ENCODE measurements at places on chromosomes 1 and 21. TPM values are rescaled to one million over a fixed set of nuclear protein-coding genes. Genes with fewer than 3 reads are reported as not detected.
A peak's percentile ranks its signal among the peaks of the same experiment; 100 is the strongest.

- DNase-seq: no peak
These were observed 26.3 kb downstream of the PCSK9 start for GRCh38 chr1:55065648-55066047.

GRCh38 chr1:219330669-219331068 is 157.0 kb downstream of the LYPLAL1 start:
- DNase-seq: no peak

GRCh38 chr1:156502391-156502893 is 1.9 kb upstream of the MEF2D start:
- no peak for DNase-seq

GRCh38 chr1:232209357-232209756 is 420.6 kb downstream of the SIPA1L2 start:
- no peak for DNase-seq

DNA sequence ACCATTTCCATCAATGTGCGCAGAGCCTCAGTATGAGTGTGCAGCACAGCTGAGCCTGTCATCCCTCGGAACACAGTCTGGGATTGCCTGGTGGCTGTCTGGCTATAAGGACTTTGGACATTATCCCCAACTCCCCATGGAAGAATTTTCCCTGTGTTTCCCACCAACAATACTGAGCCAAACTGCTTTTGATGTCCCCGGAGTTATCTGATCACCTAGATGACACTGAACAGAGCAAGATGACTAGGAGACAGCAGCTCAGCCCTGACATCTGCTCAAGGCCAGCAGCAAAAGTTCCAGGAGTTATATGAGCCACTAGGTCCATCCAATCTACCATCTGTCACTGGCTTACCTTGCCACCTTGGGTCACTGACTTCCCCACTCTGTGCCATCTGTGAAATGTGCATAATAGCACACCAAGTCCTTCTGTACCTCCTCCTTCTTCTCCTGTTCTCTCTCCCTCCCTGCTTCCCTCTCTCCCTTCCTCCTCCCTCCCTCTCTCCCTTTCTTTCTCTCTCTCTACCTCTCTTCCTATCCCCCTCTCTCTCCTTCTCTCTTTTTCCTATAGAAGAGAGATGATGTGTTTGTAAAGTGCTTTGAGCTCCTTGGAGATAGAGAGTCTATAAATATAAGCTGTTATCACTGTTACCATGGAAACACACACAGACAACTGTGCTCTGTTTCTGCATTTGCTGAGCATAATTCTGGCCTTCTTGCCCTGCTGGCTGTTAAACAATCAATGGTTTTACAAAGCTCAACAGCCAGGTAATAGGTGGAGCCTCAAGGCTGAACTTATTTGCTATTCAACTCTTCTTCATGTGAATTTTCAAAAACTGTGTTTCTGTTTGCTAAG is 19.7 kb upstream of the ATP1B1 start:
- DNase-seq: peak; percentile 88

DNA sequence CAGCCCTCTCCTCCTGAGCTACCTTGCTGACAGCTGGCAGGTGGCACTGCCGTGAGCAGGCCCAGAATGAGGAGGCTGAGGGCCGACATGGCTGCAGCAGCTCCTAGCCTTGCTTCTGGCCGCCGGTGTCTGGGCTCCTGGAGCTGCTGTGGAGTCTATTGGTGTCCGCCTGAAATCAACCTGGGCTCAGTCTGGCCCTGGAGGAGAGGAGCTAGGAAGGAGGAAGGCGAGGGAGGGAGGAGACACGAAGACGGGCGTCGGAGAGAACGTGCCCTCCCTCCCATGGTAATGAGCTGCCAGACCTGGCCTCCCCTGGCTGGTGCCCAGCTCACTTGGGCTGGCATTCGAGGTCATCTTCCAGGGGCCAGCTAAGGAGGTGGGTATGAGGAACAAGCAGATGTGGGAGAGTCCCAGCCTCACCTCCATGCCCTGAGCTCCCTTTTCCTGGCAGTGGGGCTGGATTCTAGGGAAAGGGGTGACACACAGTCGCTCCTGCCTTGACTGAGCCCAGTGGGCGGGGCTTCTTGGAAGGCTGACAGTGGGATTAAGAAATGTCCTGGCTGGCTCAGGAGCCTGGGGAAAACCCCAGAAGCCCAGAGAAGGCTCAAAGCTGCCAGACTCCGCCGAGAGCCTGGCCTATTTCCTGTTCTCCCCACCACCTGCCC is at the start of gene PDZK1IP1:
Gene PDZK1IP1, minus strand, starts transcription at position 193 of the 665 bp plus-strand sequence. Its CDS starts 104 bp downstream, at position 89.
- DNase-seq: peak; percentile 22

GRCh38 chr1:228753786-228754360 is 18.6 kb downstream of the RHOU start:
- DNase-seq: peak; percentile 70

- no peak for DNase-seq
These were observed 7.9 kb downstream of the ADAMTSL4 start for GRCh38 chr1:150557065-150557600.

- no peak for DNase-seq
These were observed 25.1 kb downstream of the LRRC3 start for GRCh38 chr21:44480200-44481053.

DNA sequence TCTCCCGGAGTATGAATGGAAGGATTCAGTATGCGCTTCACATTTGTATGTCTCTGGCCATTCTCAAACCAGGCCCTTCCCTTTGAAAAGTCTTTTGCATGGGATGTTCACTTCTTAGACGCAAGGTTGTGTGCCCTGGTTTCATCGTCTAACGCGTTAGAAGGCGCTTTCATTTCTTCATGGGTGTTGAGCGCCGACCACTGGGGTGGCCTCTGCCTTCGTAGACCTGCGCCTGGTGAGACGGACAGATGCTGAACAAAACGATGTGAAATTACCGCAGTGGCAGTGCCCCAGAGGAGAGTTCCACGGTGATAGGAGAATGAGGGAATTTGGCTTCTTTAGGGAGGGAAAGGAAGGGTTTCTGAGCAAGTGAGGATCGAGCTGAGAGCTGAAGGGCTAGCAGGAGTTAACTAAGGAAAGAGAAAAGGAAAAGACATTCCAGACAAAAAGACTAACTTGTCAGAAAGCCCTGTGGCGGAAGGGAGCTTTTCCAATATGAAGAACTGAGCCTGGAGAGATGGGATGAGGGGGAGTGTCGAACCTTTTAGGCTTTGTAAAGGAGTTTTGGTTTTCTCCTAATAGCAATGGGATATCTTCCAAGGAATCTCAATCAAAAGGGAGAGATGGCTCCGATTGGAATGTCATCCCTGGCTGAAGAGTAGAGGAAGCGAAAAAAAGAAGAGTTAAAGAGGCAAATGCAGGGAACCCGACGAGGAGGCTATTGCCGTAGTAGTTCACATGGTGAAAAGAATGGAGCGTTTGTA is 951 bp downstream of the GGPS1 start:
- no peak for DNase-seq

GRCh38 chr1:40676501-40676900 is 11.0 kb upstream of the RIMS3 start:
- peak; percentile 50 for DNase-seq

DNA sequence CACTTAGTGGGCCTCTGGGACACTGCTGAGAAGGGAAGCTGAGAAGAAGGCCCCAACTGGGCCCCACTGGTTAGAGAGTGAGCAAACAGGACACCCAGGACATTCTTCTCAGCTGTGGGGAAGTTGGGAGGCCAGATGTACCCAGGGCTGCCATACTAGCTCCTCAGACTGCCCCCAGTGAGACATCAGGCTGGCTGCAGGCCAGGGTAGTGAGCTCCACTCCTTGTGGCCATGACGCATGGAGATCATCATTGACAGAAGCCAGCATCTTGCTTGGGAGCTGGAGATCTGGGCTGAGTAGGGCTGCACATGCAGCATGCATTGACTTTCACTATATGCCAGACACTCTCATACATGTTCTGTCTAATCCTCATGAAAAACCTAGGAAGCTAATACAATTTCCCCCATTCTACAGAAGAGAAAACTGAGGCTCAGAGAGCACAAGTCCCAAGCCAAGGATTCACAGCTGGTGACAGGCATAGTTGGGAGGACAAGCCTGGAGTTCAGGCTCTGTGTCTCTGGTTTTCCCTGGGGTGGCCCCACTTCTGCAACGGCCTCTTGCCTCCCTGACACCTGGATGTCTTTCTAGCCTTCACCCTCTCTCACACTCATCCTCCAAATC is 24.1 kb upstream of the MYCL start:
- peak; percentile 26 for DNase-seq

DNA sequence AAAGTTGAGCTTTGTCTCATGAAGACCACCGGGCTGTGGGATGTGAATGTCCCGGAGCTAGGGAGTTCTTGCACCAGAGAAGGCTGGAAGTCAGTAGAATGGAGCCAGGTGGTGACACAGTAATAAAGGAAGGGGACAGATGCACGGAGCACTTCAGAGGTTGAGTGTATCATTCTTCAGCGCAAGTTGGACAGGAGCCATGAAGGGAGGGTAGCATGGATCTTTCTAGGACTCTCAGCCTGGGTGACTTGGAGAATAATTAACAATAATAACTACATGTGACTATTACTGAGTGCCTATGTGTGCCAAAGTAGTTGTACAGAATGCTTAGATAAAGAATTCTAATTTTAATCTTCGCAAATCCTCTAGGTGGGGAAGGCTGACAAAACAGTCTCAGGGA is 258.7 kb upstream of the AJAP1 start:
- no peak for DNase-seq

DNA sequence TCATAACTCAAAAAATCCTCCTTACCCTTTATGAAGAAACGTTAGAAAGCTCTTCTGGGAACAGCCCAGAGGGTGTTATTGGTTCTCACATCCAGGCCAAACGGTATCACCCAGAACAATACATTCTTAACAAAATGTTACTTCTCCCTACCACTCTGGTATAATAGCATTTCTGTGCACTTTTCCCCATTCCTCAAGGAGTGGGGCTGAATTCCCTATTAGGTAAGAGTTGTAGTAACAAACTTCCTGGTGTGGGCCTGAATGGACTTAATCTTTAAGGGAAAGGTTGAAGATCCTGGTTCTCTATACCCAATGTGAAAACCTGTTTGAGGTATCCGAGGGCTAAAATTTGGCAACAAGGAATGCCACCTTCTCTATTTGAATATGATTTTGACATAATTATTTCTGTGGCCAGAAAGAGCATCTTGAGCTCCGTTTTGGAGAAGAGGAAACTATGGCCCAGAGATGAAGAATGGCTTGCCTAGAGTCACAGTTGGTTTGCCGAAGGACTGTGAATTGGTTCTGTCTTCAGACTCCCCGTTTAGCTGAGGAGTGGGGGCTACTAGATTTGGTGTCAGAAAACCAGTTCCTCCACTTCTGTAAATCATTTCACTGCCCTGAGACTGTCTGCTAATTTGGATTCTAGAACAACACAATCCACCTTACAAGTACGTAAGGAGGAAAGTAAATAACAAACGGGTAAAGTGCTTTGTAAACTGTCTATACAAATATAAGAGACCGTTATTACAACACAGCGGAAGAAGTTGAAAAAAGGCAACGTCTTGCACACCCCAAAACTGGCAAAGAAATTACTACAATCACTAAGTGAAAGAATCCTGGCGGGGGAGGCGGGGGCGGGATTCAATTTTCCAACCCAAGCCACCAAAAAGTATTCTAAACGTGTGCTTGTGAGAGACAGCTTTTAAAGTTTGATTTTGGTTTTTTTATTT is 2.3 kb downstream of the ANP32E start:
- peak; percentile 38 for DNase-seq

DNA sequence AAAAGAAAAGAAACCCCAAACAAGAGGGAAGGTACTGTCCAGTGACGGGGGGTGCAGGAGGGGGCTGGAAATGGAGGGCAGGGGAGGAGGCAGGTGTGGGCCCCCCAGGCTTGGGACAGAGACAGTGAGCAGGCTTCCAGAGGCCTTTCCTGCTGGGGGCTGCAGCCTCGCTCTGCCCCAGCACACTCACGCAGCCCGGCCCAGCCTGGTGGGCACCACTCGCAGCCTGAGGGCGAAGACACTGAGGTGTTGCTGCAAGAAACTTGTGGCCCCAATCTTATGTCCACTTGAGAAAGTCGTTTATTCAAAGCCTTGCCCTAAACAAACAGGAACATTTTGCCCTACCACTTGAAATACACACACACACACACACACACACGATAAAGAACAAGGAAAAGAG is 274.4 kb downstream of the PCP4 start:
- no peak for DNase-seq

GRCh38 chr1:50474859-50475809 is 51.9 kb upstream of the DMRTA2 start:
- DNase-seq: no peak

GRCh38 chr1:55272994-55273393 is 57.8 kb upstream of the USP24 start:
- no peak for DNase-seq

GRCh38 chr21:16040601-16041000 is 310.8 kb downstream of the USP25 start:
- no peak for DNase-seq

DNA sequence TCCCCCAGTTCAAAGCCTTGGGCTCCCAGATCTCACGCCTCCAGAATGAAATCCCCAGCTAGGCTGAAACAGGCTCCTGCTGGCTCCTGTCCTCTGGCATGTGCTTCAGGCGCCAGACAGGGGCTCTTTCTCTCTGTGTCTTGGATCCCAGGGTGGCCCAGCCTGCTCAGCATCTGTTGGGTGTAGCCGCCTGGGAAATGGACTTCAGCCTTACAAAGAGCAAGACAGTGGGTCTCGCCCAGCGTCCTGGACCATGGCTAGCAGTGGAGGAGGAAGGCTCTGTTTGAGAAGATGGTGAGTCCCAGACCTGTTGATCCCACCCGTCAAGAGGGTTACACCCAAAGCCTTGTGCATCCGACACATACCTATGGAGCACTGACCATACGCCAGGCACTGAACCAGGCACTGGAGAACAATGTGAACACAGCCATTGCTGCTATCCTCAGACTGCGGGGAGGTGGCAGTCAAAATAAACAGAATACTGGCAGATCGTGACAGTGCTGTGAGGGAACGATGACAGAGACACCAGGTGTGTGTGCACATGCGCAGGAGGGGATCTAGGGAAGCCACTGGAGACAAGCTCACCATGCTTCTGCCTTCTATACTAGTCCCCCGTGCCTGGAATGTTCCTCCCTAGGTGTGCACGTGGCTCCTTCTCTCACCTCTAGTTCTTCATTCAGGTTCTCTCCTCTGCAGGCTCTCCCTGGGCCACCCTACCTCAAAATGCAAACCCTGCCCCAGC is 93.0 kb upstream of the GCLM start:
- DNase-seq: no peak

GRCh38 chr1:80656014-80656636 is 1144.6 kb upstream of the ADGRL2 start:
- no peak for DNase-seq

DNA sequence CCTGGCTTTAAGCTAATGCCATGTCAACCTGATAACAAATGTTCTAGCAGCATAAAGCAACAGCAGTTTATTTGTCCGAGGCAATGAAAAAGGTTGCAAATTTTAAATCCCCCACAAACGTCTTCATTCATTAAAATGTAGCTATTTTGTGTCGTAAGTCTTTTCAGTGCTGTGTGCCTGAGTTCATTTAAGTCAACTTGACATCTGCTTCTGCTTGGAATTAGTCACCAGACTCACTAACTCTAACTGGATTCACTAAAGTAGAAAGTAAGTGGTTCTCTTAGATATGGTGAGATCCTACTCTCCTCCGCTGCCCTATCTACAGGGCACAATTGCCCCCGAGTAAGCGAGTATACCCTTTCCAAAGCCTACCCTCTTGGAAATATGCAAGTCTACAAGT is 118.4 kb upstream of the CHRM3 start:
- peak; percentile 23 for DNase-seq

Gene PDZK1
- total RNA-seq: 16.6 TPM

Gene VPS72
- total RNA-seq: 61.4 TPM

Gene SAMSN1
- 14.0 TPM for total RNA-seq

Gene VAV3
- total RNA-seq: 1.9 TPM

Gene NEXN
- total RNA-seq: 76.1 TPM

Gene MYCL
- 12.5 TPM for total RNA-seq

Gene ABCA4
- total RNA-seq: 0.48 TPM

Gene OR2T29
- 10.8 TPM for total RNA-seq

Gene HCRTR1
- 6.7 TPM for total RNA-seq

Gene PLEKHG5
- total RNA-seq: 17.1 TPM

Gene CRP
- total RNA-seq: 0.48 TPM

Gene TDRD10
- total RNA-seq: not detected
